Gastroesophageal sphincter (tissue), 4 donors: ENCODE measurements at places on chromosomes 7 and 10. TPM values are rescaled to one million over a fixed set of nuclear protein-coding genes. Genes with fewer than 3 reads are reported as not detected.

ASZ1 gene
- not detected for total RNA-seq

GALNT11 gene
- total RNA-seq = 52.1 TPM

MEIG1 gene
- total RNA-seq = not detected

ICA1 gene
- 11.7 TPM for total RNA-seq

TECPR1 gene
- total RNA-seq = 20.9 TPM
